Heart left ventricle (tissue), 16 donors: ENCODE measurements at places on chromosomes 6 and 20. TPM values are rescaled to one million over a fixed set of nuclear protein-coding genes. Genes with fewer than 3 reads are reported as not detected.

KCNG1 gene
- total RNA-seq, result 0.10 TPM

PACRG gene
- 83.3 TPM for total RNA-seq

SIRPD gene
- total RNA-seq, result not detected

CLPSL2 gene
- not detected for total RNA-seq

TRAPPC3L gene
- total RNA-seq, result not detected

HCK gene
- 14.8 TPM for total RNA-seq

CD40 gene
- total RNA-seq, result 9.0 TPM

EFCAB8 gene
- not detected for total RNA-seq

SLC2A10 gene
- total RNA-seq, result 4.7 TPM

PLN gene
- total RNA-seq, result 1,105 TPM

HAO1 gene
- not detected for total RNA-seq

CST5 gene
- not detected for total RNA-seq

PI3 gene
- not detected for total RNA-seq

MAK gene
- total RNA-seq, result not detected

PRSS35 gene
- 0.20 TPM for total RNA-seq

CRNKL1 gene
- 15.7 TPM for total RNA-seq

DACT2 gene
- total RNA-seq, result 1.0 TPM

XKR7 gene
- total RNA-seq, result not detected

DNA sequence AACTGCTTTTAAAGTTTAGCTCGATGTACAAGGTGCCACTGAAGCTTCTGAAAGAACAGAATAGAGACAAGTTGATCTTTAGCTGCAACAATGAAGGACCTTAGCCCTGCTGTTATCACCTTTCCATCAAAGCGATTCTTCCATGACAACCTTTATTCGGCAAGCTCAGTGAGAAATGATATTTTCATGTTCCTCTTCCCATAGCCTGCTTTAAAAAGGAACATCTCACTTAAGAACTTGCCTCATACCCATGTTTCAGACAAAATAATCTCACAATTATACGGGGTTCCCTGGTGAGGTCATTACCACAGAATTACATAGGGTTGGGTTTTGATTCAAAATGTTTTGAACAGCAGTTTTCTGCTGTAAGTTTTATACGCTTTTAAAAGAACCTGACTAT, 264.2 kb downstream of the THBS2 start:
- DNase-seq, result no peak

DNA sequence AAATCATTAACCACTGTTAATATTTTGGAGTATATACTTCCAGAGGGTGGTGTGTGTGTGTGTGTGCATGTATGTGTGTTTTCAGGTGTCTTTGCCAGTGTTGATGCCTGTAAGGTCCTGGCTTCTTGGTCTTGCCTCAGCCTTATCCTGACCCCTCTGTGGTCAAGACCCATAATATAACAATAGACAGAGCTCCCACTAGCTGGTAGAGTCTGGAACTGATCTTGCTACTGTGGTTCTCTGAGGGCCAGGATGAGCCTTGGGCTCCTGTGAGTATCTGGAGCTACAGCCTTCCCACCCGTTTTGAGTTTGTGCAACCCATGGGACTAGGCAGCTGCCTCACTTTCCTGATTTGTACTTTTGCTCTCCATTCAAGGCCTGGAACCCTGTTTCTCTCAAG, 191.0 kb downstream of the IBTK start:
- DNase-seq, result no peak

GRCh38 chr6:157909282-157909664, 72.4 kb upstream of the SYNJ2 start:
- DNase-seq, result no peak

GRCh38 chr6:66210964-66211363, 503.9 kb upstream of the EYS start:
- DNase-seq, result no peak

DNA sequence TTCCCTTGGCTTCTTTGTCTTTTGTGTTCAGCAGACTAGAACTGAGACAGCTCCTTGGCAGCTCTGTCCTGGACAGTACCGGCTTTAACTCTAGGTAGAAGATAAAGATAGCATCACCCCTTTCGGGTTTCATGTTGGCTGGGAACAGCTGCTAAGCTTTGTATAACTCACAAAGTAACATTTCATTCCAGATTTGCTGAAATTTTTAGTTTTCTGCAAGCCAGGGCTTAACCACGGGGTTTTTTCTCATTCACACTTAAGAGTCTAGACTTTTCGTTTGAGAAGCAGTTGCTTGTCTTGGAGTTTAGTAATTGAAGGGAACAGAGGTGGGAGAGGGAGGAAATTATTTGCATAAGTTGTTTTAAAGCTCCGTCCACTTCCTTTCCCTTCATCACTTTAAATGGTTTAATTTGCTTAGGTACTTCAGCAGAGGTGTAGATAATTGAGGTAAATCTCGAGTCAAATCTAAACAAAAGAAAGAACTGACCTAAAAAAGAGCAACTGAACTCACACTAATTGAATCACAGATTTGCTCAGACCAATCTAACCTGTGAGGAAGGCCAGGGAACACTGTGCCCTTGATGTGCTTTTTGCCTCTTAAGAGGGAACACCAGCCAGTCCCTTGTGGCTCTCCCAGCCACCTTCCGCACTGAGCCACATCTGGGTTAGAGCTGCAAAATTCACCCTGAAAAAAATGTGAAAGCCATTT, 48.3 kb downstream of the RREB1 start:
- no peak for DNase-seq

GRCh38 chr6:34486106-34486740, 20.3 kb downstream of the PACSIN1 start:
- DNase-seq, result no peak

- DNase-seq, result peak; percentile 33
Observed at GRCh38 chr6:125906158-125906998, 50.2 kb upstream of the HINT3 start.

DNA sequence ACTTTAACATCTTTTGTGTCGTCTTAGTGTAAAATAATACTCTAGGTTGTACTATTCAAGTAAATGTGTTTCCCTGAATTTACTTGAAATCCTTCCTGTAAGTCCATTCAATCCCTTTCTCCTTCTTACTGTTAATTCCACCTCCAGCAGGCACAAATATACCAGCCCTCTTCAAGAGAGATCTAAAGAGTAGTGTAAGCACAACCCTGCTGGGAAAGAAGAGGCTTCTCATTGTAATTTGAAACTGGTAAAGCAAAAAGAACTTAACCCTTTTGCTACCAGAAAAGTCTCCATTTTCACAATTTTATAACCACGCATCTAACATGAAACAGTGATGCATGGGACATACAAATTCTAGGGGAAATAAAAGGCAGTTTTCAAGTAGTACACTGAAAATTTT, at the start of gene BMP5:
TSS of gene BMP5 (minus strand) at position 191 of the 400 bp plus-strand sequence. CDS start 725 bp downstream, outside the sequence.
- no peak for DNase-seq

GRCh38 chr6:16578695-16579285, 182.5 kb downstream of the ATXN1 start:
- DNase-seq, result no peak

- no peak for DNase-seq
Observed at GRCh38 chr6:69973763-69974162, 107.4 kb downstream of the COL19A1 start.

DNA sequence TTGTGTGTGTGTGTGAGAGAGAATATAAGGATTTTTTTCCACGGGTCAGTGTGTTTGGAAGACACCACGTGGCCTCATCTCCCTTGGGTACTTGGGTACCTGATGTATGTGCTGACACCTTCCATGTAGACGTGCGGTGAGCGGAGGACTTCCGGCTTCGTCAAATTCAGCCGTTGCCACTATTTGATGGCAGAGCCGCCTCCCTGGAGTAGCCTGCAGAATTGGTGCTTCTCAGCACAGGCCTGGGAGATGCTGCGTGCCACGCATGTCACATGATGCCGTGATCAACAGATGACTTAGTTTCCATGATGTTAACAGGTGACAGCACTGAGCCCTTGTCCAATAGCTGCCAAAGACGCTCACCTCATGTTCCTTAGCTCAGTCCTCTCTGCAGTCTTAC, 69.4 kb downstream of the CDH4 start:
- no peak for DNase-seq

DNA sequence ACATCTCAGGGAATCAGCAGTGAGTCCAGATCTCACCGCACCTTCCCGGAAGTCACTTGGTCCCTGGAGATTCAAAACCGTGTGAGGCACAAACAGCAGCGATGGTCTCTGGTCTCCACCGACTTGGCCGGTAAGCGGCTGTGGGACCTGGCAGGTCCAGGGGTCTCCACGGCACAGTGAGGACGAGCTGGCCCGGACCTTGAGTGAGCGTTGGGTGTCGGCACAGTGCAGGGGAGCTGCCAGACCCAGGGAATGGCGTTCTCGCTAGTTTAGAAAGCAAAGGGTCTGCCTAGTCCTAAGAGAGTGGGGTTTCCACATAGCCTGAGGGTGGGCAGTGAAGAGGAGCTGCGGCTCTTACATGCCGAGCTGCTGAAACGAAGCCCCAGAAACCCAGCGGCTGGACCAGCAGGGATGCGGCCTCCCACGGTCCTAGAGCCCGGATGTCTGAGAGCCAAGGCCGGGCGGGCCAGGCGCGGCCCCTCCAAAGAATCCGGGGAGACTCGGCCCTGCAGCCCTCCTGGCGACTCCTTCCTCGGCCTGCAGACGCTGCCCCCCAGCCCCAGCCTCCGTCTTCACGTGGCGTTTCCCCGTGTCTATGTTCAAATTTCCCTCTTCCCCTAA, 185.0 kb downstream of the ERMARD start:
- DNase-seq, result no peak

- no peak for DNase-seq
Observed at GRCh38 chr20:14012671-14013070, 17.4 kb downstream of the MACROD2 start.

DNA sequence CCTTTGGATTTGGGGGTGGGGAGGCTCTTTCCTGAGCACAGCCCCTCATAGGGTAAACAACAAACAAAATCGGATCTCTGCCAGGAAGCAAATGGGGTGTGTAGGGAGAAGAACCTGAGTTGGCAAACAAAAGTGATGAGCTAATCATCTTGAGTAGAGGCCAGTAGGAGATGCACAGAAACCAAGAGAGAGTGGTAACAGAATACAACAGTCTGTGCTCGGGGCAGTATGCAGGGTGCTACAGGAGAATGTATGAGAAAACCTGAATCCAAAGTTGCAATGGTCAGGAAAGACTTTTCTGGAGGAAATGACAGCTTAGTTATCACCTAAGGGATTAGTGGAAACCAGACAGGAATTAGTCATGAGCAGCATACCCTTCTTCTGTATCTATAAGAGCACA, 177.8 kb downstream of the CDKAL1 start:
- no peak for DNase-seq

- no peak for DNase-seq
Observed at GRCh38 chr6:90194371-90194841, 102.2 kb downstream of the BACH2 start.

GRCh38 chr6:105890521-105891244, 195.5 kb upstream of the PRDM1 start:
- DNase-seq, result no peak

DNA sequence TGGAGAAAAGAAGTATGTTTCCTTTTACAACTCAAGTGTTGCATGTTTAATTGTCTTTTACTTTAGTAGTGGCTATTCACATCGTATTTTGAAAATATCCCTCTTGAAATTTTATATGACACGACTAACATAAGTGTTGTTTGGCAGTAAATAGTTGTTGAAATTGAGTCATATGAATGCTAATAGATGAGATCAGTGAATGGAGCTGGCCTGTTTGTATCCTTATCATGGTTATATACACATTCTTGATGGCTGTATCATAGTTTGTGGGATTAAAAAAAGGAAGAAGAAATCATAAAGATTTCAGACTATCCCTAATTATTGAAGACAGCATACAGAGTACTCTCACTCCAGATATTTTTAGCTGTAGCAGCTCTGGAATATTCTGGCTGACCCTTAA, 8.2 kb upstream of the RAE1 start:
- DNase-seq, result no peak

GRCh38 chr6:14804785-14805210, 441.1 kb upstream of the JARID2 start:
- DNase-seq, result peak; percentile 88

DNA sequence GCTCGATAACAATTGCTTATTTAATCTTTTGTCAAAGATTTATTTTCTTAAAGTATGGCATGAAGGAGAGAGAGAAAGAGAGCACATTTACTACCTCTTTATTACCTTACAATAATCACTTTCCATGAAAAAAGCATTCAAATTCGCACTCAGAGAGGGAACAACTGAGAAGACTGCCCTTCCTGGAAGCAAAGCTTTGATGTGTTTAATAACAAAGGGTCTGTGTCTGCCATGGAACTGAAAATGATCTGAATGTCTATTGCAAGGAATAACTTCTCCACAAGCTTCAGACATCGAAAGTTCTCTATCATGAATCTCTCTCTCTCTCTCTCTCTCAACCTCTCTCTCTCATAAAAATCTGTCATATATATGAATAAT, 308.9 kb downstream of the HDGFL1 start:
- DNase-seq, result no peak

DNA sequence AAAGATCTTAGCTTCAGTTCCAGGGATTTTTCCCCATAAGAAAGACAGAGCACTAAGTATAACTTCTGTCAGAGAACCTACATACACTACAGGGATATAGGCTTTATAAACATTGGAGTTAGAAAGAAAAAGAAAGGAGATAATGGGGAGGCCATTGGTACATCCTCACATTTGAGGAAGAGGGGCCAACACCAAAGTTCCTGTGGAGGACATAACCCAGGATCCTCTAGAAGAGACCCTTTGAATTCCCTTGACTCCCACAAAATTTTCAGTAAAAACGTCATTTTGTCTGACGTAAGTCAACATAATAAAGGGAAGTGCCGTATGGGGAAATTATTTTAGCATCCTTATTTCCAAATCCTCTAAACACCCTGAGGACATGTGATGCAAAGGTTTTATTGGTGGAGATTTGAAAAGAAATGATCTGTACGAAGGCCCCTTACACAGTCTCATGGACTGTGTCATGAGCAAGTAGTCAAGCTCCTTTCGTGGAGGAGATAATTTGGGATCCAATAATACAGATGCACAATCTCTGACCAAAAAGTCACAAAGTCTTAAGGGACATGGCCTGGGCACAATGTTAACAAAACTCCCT, 33.2 kb downstream of the HLA-DRA start:
- DNase-seq, result no peak

- DNase-seq, result peak; percentile 25
Observed at GRCh38 chr6:155187994-155188706, 75.7 kb upstream of the CLDN20 start.

GRCh38 chr20:37522260-37523011, 1.4 kb downstream of the NNAT start:
- peak; percentile 71 for DNase-seq

GRCh38 chr6:127299522-127300240, 33.0 kb downstream of the RNF146 start:
- DNase-seq, result no peak

- no peak for DNase-seq
Observed at GRCh38 chr6:17353440-17354175, 39.8 kb upstream of the CAP2 start.
